ENCODE measurements at places on chromosomes 12 and 14.

DNA sequence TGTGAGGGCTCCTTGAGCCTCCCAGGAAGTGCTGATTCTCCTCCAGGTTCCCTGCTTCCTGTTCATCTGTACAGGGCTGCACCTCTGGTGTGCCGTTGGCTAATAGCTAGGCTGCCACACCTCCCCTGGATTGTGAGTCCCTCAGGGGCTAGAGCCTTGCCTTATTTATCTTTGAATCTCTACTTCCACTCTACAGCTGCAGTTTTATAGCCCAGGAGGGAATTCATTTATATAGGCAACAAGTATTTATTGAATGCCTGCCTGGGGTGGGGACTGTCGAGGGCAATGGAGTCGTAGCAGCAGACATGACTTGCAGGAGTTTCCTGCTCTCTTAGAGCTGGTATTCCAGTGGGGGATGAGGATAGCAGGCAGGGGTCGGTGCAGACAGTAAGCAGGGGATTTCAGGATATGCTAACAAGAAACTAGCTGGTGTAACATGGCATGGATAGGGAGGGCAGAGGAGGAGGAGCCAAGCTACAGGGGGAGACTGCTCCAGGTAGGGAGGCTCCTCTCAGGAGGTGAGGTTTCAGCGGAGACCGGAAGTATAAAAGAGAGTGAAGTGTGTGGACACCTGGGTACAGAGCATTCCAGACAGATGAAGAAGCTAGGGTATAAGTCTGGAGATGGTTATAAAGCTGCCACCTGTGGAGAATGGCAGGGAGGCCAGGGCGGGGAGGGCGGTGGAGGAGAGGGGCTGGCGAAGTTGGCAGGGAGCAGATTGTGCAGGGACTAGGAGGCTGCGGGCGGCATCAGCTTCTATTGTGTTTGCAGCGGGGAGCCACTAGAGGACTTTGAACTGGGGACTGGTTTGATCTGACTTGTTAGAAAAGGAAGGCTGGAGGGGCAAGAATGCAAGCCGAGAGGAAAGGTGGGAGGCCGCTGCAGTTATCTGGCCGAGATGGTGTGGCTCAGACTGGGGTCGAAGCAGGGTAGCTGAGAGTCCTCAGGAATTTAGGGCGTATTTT lies 17.2 kb downstream of the USP30 start:
- no peak for DNase-seq

DNA sequence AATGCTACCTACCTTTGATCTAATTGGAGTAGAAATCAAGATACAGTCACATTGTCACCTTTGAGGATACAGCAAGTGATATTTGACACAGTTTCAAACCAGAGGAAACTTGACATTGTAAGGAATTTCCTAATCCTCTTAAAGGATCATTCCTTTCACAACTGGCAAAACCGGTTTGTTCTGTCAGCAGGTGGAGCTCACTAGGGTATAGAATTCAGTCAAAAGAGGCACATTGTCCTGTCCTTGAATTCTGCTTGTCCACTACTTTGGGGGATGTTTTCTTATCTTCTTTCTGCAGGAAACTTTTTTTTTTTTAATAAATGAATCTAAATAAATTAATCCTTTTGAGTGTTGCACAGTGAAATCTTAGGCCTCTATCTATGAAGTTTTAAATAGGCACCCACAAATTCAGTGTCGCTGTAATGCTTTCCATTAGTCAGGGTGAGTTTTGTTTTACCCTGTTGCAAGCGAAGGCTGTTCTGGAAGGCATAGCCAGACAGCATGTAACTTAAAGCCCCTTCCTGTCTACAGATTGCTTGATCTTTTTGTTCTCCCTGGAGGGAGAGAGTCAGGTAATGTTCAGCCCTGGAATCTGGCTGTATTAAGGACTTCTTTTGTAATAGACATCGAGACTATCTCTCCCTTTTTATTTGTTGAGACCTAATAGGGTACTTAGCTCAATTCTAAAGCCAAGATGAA lies 285.0 kb upstream of the RGS6 start:
- no peak for DNase-seq

GRCh38 chr14:53247596-53248370 lies 94.7 kb upstream of the DDHD1 start:
- DNase-seq: no peak

- DNase-seq: no peak
Measured at GRCh38 chr12:65162609-65163008, 6.8 kb upstream of the LEMD3 start.

- no peak for DNase-seq
Measured at GRCh38 chr14:101780390-101780789, 18.9 kb downstream of the PPP2R5C start.

DNA sequence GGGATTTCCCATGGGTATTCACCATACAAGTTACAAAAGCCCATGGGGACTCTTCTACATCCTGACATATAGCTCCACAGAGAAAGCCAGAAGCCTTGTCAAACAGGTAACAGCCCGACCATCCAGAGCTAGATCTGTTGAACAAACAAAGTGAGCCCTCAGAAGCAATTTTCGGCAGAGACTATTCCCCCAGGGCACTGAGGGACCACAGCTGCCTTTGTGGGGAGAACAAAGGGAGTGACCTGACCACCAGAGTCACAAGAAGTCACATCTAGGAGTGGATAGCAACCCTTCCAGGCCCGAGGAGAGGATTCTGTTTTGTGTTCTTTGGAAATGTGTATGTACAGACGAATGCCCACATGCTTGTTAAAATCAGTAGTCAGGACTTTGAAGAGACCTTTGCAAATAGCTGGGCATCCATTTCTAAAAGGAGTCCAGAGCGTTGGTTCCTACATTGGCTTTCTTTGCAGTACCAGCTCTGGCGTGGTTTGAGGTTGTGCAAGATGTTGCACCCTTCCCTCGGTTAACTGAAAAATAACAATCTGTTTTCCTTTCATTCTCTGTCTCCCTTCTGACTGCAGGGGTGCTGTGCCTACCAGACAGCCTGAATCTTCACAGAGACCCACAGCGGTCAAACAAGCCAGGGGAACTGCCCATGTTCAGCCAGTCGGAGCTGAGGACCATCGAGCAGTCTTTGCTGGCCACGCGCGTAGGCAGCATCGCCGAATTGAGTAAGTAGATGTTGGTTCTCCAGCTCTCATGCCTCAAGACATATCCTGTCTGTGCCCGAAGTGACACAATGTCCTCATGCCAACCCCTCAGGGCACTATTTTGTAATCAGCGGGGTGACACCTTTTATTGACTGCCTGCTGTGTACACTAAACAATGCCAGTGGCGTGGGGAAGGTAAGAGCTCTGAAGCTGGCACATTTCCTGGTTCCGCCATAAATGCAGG lies 165.4 kb upstream of the PWP1 start:
- DNase-seq: no peak

DNA sequence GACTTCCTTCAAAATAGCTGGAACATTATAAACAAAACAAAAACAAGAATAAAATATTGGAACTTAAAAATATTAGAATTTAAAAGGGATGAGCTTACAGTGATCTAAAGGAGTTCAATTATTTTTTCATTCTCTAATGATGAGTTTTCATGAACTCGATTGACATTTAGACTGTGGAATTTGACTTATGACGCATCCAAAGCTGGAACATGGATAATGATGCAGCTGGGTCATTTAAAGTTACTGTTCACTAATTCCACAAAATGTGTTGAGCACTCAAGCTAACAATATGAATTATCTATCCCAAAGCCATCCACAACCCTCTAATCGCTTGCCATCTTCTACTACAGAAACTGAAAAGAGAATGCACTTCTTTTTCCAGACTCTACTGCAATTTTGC lies 42.5 kb downstream of the LIN7A start:
- DNase-seq: no peak

DNA sequence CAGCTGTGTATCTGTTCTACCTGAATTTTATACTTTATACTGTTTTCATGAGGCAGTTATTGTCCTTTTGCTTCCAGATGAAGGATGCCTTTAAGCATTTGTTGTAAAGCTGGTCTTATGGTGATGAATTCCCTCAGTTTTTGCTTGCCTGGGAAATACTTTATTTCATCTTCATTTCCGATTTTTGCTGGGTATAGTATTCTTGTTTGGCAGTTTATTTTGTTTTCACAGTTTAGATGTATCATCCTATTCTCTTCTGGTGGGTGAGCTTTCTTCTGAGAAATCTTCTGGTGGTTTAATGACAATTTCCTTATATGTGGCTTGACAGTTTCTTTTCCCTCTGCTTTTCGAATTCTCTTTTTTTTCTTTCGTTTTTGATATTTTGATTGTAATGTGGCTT lies 188.1 kb downstream of the NUBPL start:
- DNase-seq: no peak

- no peak for DNase-seq
Measured at GRCh38 chr14:54803926-54804537, 98.6 kb downstream of the GCH1 start.

DNA sequence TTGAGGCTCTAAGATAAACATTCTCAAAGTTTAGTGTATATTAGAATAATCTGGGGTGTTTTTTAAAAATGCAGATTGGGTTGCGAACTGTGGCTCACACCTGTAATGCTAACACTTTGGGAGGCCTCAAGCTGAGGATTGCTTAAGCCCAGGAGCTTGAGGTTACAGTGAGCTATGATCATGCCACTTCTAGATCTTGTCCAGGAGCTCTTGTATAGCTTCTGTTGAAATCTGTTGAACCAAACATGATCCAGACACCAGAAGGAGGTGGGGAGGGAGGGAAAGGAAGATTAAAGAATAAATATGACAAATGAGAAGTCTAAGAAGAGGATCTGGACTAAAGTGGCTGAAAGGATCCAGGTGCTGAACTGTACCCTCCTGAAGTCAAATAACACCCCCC lies 14.4 kb downstream of the PDE1B start:
- DNase-seq: no peak

DNA sequence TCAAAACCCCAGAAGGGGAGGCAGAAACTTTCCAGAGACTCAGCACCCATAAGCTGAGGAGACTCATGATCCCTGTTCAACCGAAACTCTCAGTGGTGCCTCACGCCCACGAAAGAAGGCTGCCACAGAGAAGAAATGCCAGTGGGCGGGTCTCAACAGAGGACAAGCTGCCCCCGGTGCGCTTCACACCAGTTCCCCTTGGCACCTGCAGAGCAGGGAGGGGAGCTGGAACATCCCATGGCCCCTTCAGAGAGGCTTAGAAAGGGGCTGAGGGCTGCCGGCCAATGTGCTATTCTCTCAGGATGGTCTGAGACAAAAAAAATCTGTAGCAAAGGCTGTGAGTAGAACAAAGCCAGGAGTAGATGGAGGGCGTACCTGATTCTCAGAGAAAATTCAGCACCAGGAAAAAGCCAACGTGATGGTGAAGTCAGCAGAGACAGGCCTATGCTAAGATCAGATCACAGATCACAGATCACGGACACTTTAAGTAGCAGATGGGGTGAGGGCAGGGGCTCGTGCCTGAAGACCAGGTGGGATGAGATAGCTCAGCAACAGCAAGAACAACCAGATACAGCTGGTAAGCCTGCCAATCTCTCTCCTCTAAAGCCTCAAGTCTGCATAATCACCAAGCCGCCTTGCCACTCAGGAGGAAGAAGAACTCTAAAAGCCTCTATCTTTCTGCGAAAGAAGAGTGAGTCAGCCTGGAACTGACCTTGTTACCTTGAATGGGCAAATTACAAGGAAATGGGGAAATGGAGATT lies 206.4 kb upstream of the GRIP1 start:
- no peak for DNase-seq

GRCh38 chr12:105374303-105374702 lies 43.8 kb downstream of the C12orf75 start:
- DNase-seq: no peak

GRCh38 chr12:113815031-113815430 lies 151.1 kb downstream of the RBM19 start:
- no peak for DNase-seq

GRCh38 chr12:106682594-106683234 lies 91.8 kb upstream of the RIC8B start:
- no peak for DNase-seq

DNA sequence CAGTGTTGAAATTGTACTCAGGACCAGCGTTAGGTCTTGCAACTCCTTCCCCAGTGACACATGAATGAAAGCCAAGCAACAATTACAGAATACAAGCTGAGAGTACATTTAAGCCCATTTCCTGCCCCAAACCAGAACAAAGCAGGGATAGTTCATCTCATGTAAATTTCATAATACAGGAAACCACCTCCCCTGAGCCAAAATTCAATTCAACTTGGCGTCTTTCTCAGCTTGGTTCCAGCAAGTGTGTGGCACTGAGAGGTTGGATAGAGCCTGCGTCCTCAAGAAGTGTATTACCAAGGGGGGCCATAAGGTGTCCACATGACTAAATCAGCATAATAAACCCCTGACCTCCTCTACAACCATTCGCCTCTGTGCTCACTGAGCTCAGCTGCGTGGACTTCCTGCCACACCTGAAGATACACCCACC lies 278.9 kb upstream of the CRY1 start:
- DNase-seq: no peak

- DNase-seq: no peak
Measured at GRCh38 chr12:13133886-13134285, 30.4 kb upstream of the GSG1 start.

All from GDM1 (cell line).